ENCODE measurements at places on chromosomes 12 and 14.

DNA sequence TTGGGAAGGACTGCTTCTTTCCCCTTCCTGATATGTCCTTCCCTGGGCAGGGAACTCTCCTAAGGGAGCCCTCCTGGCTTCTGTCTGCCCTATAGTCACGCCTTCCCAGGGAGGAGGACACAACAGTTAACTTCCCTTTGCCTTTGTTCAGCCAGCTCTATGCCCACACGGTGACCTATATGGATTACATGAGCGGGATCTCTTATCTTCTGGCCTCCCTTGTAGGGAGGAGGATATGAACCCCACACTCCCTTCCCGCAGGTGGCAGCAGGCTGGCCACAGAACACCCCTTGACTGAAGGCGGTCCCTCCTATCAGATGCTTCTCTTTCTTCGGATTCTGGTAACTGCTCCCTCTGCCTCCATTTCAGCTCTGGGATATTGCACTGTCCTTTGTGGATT lies 135.6 kb upstream of the MAX start:
- DNase-seq: peak; percentile 71

- DNase-seq: peak; percentile 97
Observed at GRCh38 chr14:75452900-75453816, 25.3 kb downstream of the JDP2 start.

DNA sequence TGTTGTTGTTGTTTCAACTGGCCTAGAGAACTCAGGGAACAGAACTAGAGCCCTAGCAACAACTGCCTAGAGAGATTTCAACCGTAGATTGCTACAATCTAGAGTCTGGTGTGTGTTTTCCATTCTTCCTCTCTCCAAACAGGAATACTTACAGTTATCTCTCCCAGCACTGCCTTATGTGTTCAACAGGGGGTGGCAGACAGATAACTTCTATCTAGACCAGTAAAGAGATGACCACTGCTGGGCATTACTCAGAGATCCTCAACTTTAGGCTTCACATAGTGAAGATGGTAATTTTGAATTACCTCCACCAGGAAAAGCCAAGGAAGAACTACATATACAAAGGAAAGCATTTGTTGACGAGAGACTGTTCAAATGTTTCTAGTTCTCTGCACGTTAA lies 4.8 kb downstream of the TXNDC16 start:
- no peak for DNase-seq

- no peak for DNase-seq
Observed at GRCh38 chr12:100717733-100718067, 76.9 kb upstream of the ANO4 start.

DNA sequence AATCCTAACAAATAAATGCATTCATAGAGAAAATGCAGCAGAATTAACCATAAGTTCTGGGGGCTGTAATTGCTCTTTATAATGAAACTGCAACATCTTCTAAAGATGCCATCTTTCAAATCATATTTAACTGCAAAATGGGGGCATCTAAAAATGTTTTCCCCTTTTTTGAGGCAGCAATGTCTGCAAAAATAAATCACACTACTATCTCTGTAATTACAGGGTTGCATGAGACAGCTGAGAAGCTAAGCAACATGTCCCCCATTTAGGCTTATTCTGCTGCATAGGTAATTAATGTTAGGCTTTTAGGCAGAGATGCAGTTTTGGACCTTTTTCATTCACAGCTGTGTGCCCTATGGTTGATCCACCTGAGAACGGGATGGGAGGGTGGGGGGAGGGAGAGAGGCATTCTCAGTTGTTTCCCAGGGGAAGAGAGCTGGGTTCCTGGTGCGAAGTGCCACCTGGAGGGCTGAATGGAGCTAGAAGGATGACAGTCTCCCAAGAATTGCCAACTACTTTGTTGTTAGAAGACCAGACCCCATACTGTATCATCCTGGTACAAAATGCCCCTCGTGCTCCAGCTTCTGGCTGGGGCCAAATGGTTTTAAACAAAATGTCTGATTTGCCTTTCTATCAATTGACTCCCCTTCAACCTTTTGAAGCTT lies 154.2 kb downstream of the APAF1 start:
- DNase-seq: no peak

DNA sequence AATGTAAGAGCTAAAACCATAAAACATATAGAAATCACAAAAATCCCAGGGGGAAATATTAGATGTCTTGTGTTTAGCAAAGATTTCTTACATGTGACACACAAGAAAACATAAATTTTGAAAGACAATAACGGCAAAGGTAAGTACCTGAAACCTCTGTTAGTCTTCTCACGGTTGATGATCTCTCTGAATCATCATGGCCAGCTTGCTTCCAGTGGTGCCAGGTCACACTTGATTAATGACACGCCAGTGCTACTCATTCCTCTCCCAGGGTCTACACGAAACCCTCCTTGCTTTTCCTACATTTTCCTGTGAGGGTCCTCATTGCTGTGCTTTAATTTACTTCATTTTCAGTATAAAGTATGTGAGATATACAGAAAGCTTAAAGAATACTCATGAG lies 114.4 kb upstream of the PARP11 start:
- no peak for DNase-seq

DNA sequence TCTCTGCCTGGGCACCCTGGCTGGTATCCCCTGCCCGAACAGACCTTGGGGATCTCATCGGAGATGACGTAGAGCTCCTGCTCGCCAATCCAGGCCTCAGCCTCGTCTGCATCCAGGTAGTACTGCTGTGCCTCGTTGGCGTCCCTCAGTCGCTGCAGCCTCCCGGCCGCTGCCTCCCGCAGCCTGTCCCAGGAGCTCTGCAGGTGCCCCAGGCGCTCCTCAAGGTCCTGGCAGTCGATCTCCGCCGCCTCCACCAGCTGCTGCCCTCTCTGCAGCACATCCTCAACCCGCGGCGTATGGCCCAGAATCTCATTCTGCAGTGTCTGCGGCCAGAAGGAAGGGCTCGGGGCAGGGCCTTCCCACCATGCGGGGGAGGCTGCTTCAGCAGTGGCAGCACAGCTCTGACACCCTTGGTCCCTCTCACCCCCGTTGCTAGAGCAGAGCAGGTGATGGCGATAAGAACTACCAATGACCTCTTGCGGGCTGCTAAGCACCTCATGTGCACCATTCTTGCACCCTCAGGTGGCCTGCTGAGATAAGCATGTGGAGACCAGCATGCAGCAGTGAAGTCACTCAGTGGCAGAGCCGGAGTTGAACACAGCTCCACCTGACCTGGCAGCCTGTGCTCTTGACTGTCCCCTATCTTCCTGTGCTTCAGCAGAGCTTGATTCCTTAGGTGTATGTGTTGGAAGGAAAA lies 71.0 kb downstream of the PLEKHG3 start:
- DNase-seq: no peak

DNA sequence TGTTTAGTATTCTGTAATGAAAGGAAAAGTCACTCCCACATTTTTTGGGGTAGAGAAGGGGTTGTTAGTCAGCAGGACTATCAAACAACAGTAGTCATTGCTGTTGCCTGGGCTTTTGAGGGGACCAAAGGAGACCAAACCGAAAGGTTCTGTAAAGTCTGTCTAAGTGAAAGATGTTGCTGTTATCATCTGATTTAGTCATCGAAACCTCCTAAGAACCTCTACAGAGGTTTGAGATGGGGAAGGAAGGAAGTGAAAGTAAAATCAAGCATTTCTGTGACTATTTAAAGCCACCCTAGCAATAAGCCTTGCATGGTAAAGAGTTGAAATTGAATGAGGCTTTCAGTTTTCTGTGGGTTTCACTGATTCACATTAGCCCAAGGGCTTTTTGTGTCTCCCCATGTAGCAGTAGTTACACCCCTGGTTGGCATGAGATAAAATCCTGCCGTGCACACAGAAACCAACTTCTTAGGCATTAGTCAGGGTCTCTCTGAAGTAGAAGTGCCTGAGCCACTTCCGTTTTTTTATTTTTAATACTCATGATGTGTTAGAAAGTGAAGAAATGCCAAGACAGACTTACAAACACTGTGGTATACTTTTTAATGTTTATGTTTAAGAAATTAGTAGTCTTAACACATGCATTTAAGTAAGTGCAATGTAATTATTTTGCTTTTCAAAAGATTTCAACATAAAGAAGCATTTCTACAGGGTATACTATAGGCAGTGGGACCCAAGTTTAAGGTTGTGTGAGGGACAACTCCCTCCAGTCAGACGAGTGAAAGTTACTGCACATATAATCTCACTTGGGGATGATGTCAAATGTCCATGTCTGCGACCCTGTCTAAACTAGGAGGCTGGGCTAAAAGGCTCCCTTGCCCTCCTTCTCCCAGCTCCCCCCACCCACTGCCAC lies 50.4 kb downstream of the DYRK2 start:
- DNase-seq: peak; percentile 22

GRCh38 chr14:104115131-104115600 lies 23.2 kb upstream of the KIF26A start:
- DNase-seq: no peak

GRCh38 chr12:11655842-11656241 lies 6.4 kb downstream of the ETV6 start:
- DNase-seq: no peak

- no peak for DNase-seq
Observed at GRCh38 chr12:22653791-22654190, 28.8 kb downstream of the ETNK1 start.

- peak; percentile 9 for DNase-seq
Observed at GRCh38 chr14:35631071-35631805, 97.3 kb downstream of the INSM2 start.

- peak; percentile 16 for DNase-seq
Observed at GRCh38 chr12:40099423-40099853, 6.4 kb downstream of the SLC2A13 start.

DNA sequence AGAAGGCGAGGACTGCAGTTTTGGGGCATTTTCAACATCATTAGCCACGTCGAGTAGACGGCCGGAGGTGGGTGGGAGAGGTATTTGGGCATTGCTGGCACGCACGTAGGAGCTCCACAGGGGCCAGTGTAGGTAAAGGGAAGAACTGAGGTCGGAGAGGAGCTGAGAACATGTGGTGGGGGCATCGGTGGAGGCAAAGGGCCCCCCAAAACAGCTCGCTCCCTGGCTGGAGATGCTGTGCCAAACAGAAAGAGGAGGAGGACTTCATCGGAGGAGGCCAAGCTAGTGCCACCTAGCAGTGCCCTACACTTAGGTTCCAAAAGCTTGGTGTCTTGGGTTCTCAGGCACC lies 52.0 kb upstream of the PPP2R5C start:
- DNase-seq: no peak

DNA sequence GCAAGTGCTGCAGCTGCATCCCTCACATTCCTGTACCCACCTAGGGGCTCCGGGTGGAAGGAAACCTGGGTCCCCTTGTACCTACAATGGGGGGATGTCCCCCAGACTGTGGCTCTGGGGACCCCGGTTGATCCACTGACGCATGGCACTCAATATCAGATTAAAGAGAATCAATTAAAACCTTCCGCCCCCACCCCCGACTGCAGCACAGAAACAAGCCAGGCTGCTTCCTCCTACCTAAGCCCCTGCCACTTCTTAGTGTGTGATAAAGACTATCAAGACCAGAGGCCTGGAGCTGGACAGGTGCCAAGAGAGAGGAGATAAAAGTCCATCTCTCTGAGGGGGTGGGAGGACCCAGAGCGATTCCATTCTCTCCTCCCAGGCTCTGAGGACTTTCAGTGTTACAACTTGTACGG lies 28.2 kb upstream of the RPLP0 start:
- peak; percentile 72 for DNase-seq

GRCh38 chr12:39613525-39613924 lies 6.1 kb downstream of the ABCD2 start:
- DNase-seq: no peak

- no peak for DNase-seq
Observed at GRCh38 chr14:74733221-74733620, 20.3 kb downstream of the FCF1 start.

DNA sequence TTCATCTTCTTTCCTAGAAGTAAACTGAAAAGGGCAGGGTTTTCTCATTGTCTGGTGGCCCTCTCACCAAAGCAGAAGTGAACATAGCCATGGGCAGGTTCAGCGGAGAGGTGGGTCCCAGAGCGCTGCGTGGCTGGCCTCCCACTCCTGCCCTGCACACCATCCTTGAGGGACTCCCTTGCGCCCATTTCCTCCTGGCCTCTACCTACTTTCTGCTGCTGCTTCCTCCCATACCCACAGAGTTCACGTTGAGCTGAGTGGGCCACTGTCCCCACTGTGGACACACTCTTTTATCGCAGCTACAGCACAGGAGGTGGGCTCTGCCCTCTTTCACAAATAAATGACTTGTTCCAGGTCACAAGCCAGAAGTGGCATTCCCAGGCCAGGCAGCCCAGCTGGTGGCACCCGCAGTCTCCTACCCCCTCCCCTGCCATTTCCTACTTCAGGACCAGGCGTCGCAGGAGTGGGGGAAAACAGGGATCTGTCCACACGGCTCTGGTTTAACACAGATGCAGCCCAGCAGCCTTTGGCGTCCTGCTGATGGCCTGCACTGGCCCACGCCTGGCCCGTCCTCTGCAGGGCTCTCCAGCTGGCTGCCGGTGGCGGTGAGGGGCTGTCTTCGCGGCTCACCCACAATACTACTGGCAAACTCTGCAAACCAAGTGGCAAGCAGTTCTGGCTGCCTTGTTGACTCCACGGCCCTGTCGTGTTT lies 4.9 kb downstream of the SIVA1 start:
- DNase-seq: no peak

- DNase-seq: no peak
Observed at GRCh38 chr12:27828196-27828595, 48.2 kb upstream of the MANSC4 start.

DNA sequence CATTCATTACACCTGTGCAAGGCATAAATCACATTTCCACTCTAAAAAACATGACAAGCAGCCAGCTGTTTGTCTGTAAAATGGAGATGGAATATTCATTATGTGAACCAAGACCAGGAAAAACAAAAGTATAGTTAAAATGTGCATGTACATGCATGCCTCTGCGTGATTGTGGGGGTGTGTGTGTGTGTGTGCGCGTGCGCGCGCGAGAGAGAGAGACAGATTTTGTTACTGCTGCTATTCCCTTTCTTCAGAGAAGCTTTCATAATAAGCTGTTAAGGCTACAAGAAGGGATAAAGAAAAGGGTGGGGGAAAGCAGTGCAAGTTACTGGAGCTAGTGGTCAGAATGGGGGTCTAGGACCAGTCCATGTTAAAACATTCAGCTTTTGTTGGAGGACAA lies 430.3 kb downstream of the NAV3 start:
- no peak for DNase-seq

- peak; percentile 7 for DNase-seq
Observed at GRCh38 chr12:11513288-11513687, 117.9 kb upstream of the PRB2 start.

- DNase-seq: peak; percentile 87
Observed at GRCh38 chr12:122965851-122966742, at the start of gene ABCB9. TSS of gene ABCB9 (minus strand) at chr12:122966463. CDS start at chr12:122960235, 6,228 bp downstream.

GRCh38 chr12:69886109-69886508 lies 61.1 kb downstream of the MYRFL start:
- DNase-seq: no peak

DNA sequence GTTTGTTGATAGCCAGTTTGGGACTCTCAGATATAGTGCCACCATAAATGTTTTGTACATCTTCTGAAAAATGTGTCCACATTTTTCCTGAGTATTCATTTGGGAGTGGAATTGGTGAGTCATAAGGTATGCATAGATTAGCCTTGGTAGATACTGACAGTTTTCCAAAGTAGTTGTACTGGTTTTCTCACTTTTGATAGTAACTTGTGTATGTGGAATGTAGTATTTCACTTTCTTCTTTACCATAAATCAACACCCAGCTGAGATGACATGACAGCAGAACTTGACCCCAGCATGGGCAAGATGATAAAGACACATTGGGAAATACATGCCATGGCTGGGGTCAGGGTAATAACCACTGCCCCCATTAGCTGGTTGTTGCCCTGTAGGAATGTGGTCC lies 5.4 kb downstream of the FBXW8 start:
- peak; percentile 40 for DNase-seq
